AG04450 (cell line): ENCODE measurements at places on chromosomes 11 and 22.

GRCh38 chr11:104654181-104654813 is 244.0 kb downstream of the CASP12 start:
- no peak for DNase-seq

DNA sequence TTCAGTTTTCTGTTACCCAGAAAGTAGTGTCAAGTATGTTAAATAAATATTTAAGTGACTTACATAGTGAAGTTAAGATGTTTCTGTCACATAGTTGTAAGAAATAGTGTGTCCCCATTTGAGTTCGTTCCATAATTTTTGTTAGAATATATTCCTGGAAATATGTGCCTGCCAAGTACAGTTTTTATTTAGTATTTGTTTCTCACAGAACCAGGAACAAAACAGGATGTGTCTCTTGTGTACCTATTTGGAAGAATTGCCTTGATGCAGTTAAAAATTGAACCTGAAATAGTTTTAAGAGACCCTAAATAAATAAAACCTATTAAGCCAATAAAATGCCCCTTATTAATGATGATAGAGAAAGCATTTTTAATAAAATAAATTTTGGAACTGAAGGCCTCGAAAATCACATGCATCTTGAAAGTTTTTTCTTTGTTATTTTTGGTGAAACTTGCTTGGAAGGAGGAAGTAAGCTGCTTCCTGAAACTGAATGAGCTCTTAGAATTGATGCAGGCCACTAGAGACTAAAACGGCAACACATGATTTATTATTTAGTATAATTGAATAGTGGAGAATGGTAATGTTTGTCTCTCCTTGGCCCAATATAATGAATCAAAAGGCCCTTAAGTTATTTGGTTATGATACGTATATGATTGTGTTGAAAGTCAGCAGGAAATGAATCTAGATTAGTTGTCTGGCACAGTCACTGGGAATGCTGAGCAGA is 55.9 kb downstream of the SWAP70 start:
- DNase-seq: no peak

DNA sequence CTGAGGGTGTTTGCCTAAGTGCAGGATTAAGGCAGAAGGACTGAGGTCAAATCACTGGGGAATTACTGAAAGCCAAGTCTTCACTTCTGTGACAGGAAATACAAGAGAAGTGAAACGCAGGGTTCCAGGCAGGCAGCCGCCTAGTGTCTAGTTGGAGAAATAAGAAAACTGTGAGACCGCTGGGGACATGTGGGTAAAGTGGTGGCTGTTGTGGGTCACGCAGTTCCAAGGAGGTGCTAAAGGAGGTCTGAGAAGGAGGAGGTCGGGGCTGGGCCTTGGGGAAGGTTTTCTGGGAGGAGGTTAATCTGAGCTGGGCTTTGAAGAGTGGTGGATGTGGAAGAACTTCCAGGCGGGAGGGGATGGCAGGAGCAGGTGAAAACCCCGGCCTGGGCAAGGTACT is 11.2 kb downstream of the MCM5 start:
- no peak for DNase-seq

GRCh38 chr11:36243641-36244040 is 45.6 kb downstream of the COMMD9 start:
- DNase-seq: no peak

- DNase-seq: peak; percentile 84
Observed at GRCh38 chr11:128709402-128709801, 15.5 kb downstream of the FLI1 start.

GRCh38 chr11:68373815-68374501 is 61.6 kb downstream of the LRP5 start:
- no peak for DNase-seq

DNA sequence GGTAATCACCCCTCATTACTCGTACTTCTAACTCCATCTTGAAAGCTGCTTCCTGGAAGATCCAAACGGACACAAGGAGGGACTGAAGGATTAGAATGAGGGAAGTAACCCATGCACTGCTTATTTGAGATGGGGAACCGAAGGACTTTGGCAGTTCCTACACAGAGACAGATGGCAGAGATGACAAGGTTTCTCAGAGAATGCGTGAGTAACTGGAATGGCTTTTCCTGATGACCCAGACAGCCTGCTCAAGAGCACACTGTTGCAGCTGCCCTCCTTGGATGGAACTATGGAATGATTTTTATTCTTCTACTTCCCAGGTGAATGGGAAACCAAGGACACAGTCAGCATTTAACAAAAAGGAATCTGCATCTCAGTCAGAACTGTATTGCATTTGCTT is 7.3 kb downstream of the KCNJ11 start:
- no peak for DNase-seq

DNA sequence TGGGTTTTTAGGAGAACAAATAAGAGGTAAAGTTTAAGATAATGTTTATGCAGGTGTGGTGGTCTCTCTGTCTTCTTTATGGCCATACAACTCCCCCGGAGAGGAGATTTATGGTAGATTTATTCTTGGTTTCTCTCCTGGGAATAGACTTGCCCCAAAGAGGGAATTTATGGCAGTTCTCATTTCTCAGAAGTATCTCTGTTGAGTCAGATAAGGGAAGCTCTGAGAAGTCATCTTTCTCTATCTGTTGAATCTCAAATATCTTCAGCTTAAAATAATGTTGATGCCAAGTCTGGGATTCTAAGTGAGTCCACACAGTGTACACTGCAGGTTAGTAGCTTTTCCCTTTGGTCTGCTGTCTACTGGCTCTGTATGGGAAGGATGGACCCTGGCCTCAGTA is 276.4 kb upstream of the PLET1 start:
- no peak for DNase-seq

DNA sequence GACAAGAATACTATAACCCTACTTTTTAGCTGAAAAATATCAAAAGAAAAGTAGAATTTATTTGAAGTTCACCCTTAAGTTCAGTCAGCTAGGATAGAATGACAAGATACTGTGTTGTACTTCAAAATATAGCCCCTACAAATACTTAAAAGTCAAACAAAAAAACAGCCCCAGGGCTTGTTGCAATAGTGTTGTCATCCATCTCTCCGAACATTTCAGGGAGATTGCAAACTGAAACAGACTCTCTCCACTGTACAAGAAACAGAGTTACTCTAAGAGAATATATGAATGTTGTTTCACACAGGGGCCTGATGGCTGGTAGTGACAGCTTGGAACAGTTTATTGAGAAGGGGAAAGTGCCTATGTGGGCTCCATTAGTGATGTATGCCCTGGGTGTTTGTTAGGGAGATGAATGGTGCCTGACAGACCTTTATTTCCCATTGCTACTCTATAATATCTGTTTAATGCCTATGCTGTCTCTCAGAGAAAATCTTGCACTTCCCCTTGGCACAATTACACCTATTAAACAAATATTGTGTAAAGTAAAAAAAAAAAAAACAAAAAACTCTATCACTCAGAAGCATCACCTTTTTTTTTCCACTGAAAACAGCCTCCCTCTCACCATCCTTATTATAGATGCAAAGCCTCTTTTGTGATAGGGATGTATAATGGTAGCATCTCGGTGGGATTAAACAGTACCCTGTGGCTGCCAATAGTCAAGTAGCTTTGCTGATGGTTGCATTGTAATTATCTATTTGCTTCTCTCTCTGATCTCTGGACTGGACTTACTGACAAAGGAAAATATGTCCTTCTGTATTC is 506.3 kb upstream of the LUZP2 start:
- no peak for DNase-seq

DNA sequence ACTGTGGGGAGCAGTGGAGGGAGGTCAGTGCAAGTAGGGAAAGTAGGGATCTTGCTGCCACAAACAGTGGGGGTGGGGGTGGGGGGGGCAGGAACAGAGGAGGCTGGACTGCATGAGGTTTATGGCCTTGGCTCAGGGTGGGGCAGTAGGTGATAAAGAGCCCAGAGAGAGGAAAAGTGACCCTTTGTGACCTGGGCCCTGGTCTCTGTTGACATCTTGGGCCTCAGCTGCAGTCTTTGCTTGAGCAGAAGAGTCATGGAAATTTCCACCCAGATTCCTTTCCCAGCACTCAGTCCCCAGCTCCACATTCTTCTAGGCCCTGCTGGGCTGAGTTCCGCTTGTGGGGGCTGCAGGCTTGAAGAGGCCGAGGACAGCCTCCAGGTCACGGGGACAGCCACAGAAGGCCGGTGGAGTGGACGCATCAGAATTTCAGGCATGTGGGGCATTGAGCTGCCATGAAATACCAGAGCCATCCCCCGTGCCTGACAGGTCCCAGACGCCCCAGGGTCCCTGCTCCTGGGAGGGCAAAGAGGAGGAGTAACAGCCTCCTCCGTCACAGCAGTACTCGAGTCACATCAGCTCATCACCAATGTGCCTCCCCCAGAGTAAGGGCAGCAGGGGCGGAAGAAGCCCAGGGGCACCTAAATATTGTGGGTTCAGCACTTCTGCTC is 9.7 kb upstream of the MALAT1 start:
- DNase-seq: no peak

DNA sequence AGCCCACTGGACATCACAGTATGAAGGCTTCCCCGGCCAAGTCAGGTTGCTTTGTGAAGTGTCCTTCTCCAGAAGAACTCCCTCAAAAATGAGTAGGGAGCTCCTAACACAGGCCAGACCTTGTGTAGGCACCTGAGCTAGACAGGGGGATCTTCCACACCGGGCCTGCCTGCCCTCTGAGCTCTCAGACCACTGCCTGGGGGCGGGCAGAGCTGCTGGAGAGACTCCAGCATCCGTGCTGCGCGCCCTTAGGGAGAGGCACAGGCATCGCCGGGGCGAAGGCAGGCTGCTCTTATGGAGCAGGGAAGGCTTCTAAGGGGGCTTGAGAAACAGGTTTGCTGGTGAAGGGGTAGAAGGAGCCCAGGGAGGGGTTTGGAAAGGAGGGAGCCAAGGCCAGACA is 4.4 kb downstream of the KCNJ5 start:
- no peak for DNase-seq

DNA sequence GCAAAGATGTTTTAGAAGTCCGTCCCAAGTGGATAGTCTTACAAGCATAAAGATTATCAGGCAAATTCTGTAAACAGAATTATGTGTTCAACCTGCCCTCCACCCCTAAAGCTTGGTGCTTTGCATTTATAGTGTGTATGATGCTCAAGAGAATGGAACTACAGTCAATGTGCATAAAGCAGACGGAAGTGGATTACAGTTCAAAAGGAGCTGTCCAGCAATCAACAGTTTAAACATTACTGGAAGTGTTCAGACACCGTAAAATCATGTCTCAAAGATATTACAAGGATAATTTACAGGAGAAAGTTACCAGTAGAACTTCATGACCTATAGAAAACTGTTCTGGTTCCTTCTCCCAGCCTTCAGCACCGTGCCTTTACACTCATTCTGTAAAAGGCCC is 1.0 kb downstream of the RIC3 start:
- DNase-seq: no peak

DNA sequence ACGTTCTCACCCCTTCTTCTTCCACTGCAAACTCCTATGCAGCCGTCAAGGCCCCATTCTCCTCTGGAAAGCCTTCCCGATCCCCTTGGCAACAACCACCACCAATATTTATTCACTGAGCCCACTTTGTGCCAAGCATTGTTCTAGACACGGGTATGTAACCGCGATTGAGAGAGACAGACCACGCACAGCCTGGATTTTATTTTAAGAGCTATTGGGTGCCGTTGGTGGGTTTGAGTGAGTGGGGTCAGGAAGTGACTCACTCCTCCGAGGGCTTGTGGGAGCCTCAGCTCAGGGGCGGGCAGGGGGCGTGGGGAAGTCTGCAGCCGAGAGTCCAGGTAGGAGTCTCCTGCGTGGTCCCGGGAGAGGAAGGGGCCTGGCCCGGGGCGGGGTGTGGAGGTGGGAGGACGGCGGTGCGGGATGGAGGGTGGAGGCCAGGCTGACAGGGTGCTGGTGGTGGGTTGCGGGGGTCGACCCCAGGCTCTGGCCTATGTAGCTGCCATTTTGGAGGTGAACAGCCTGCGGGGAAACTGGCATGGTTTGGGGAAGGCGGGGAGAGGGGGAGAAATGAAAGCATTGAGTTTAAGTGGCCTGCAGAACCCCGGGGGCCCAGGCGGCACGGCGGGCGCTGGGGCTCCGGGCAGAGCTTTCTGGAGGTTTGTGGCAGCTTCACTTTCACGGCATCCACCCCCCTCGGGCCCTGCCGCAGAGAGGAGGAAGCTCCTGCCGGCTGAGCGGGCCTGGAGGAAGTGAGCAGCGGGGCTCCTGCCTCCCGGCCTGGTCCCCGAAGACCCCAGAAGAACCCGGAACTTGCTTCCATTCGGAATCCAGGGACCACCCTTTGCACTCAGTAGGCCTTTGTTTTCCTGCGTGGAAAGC is 547 bp downstream of the PARVG start:
- DNase-seq: no peak

DNA sequence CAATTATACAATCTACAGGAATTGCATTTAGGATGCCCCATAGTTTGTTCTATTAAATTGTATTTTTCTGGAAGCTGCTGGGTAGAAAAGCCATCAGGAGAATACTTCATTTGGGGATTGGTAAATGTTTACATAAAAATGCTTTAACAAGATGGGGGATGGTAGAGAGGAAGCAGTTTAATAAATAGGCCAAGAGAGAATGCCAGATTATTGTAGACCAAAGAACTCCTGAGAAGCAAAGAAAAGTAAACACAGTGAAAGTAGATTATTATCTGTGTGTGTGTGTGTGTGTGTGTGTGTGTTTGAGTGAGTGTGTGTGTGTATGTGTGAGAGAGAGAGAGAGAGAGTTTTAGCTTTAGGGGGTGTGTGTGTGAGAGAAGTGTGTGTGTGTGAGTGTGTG is 820.4 kb upstream of the CCDC90B start:
- DNase-seq: no peak

- no peak for DNase-seq
Observed at GRCh38 chr11:130338667-130339066, 23.9 kb upstream of the ZBTB44 start.

GRCh38 chr11:1746511-1746931 is 3.9 kb downstream of the IFITM10 start:
- no peak for DNase-seq

- DNase-seq: no peak
Observed at GRCh38 chr11:91790346-91791170, 434.1 kb upstream of the FAT3 start.

GRCh38 chr11:122677256-122677655 is 21.7 kb downstream of the UBASH3B start:
- no peak for DNase-seq

GRCh38 chr11:44943696-44944095 is 7.0 kb downstream of the TP53I11 start:
- no peak for DNase-seq

DNA sequence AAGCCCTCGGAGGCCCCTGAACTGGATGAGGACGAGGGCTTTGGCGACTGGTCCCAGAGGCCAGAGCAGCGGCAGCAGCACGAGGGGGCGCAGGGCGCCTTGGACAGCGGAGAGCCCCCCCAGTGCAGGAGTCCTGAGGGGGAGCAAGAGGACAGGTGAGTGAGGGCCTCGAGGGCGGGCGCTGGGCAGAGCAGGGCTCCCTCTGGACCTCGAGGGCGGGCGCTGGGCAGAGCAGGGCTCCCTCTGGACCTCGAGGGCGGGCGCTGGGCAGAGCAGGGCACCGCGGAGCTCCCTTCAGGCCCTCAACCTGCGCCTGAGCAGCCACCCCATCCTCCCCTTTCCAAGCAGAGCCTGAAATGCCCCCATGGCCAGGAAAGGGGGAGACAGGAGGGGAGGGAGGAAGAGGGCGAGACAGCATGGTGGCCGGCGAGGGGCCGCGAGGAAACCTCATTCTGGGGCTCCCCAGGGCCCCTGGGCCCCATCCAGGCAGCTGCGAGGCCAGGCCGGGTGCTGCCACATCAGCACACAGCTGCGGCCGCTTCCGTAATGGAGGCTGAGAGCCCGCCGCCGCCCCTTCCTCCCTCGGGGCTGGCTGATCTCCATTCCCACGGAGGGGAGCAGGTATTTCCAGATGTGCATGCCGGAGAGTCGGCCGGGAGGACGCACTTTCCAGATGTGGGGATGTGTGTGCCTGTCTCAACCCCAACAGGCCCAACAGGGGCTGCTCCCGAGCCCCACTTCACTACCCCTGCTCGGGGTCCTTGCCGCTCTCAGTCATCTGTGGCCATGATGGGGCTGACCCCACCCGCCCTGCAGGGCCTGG is 10.0 kb downstream of the PRR33 start:
- DNase-seq: no peak
